ENCODE measurements at places on chromosomes 7 and 10. TPM values are rescaled to one million over a fixed set of nuclear protein-coding genes. Genes with fewer than 3 reads are reported as not detected.

FANK1 gene
- polyA plus RNA-seq = 10.0 TPM

VWDE gene
- polyA plus RNA-seq = 5.1 TPM

FAM25A gene
- not detected for polyA plus RNA-seq

PRF1 gene
- 0.41 TPM for polyA plus RNA-seq

SPDYE8 gene
- polyA plus RNA-seq = 0.19 TPM
